ENCODE measurements at places on chromosomes 13 and 19.

GRCh38 chr13:26993780-26994179, 177.8 kb downstream of the USP12 start:
- no peak for DNase-seq

GRCh38 chr19:6590258-6590826, 608 bp downstream of the CD70 start:
- DNase-seq: no peak

DNA sequence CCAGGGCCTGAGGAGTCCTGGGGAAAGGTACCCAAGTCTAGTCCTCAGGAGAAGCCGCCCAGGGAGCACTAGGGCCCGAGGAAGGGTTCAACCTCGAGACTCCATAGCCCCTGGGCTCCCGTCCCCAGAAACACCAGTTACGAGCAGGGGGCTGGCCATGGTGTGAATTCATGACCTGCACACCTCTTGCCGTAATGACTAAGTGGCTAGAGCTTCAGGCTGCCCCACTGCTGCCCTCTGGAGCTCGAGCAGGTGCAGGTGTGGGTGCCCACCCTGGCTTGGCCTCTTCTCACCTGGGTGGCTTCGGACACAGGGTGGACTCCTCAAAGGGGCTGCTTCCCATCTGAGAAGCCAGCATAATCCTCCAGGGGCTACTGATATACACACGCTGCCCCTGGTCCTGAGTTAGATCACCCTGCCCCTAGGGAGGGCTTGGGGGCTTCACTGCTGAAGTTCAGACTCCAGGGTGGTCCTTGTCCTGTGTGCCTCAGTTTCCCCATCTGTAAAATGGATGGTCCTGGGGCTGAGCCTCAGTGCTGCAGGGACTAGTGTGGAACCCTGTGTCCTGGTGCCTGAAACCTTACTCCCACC, 13.6 kb downstream of the SPC24 start:
- DNase-seq: no peak

DNA sequence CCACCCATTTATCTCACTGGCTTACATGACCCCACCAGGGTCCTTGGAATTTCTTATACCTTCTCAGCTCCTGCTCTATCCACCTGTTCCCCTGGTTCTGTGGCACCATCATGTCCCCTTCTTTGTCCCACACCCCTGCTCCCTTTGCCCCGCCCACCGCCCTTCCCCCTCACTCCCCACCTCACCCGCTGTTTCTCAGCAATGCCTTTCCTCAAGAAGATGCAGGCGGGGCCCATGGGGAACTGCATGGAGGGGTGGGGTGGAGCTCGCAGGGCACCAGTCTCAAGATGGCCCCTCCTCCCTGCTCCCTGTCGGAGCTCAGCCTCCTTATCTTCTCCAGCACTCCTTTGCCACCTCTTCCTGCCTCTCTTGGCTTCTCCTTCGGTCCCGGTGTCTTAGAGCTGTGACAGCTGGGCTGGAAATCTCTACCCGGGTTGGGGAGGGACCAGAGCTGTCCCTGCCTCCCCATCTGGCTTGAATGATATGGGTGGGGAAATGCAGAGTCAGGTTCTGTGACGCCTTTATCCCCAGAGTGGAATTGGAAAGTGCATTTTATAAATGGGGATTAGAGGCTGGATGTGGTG, at the start of gene CABP5:
Gene CABP5, minus strand, starts transcription at position 405 of the 584 bp plus-strand sequence. Its CDS starts 157 bp downstream, at position 248.
- DNase-seq: no peak

DNA sequence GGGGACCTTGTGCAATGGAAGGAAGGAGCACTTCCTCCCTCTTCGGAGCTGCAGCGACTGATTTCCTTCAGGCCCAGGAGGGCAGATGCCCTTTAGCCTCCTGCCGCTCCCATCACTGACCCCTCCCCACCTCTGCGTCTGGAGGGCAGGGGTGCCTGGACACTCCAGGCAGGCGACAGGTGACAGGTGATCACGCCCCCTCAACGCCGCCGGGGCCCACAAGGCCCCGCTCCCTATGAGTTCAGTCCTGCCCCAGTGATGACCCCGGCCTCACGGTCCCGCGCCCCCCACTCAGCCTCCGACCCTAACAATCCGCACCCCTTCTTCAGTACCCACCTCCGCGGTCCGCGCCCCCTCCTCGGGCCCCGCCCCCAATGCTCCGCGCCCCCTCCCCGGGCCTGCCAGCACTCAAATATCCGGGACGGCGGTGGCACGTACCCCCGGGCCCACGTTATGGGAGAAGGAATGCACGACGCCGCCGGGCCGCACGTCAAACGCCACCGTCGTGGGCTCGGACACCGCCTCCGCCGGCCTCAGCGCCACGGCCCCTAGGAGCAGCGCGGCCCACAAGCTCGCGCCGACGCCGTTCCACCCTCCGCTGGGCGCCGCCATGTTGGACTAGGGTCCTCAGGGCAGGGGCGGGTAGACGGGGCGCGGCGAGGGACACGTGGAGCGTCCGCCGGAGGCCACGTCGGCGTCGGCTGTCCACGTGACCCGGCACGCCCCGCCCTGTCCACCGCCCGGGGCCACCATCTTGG, at the start of gene MYDGF:
Gene MYDGF, minus strand, starts transcription at position 620 of the 758 bp plus-strand sequence. Its CDS starts 8 bp downstream, at position 612.
- peak; percentile 83 for DNase-seq

DNA sequence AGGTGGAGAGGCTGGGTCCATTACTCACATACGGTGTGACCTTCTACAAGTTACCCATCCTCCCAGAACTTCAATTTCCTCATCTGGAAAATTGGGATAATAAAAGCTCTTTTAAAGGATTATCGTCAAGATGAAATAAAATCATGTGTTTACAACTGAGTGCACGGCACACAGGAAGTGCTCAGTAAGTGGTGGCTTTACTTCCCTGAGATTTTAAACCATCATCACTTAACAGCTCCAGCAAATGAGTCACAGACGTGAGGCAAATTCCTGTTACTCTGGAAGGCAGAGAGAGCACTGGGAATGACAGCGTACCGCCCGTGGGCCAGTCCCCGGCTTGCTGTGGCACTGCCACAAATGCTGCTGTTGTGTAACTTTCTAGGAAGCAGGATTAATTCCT, 64.1 kb downstream of the MRPL57 start:
- DNase-seq: no peak

DNA sequence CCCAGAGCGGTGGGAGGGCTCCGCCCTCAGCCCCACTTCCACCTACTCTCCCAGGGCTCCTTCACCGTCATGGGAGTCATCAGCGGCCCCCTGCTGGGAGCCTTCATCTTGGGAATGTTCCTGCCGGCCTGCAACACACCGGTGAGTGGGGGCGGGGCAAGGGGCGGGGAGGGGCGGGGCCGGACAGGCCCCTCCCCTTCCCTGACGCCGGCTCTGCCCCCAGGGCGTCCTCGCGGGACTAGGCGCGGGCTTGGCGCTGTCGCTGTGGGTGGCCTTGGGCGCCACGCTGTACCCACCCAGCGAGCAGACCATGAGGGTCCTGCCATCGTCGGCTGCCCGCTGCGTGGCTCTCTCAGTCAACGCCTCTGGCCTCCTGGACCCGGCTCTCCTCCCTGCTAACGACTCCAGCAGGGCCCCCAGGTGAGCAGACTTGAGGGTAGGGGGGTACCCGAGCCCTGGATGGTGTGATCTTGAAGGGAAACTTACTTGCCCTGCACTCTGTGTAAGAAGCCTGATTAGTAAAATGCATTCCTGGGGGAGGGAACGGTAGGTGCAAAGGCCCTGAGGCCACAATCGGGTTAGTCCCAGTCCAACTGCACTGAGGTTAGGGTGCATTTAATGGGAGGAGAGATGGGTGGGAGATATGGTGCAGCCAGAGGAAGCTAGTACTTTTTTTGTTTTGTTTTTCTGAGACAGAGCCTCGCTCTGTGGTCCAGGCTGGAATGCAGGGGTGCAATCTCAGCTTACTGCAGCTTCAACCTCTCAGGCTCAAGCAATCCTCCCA, 12.1 kb downstream of the SLC5A5 start:
- no peak for DNase-seq

GRCh38 chr19:40304306-40304705, 19.2 kb upstream of the AKT2 start:
- DNase-seq: no peak

DNA sequence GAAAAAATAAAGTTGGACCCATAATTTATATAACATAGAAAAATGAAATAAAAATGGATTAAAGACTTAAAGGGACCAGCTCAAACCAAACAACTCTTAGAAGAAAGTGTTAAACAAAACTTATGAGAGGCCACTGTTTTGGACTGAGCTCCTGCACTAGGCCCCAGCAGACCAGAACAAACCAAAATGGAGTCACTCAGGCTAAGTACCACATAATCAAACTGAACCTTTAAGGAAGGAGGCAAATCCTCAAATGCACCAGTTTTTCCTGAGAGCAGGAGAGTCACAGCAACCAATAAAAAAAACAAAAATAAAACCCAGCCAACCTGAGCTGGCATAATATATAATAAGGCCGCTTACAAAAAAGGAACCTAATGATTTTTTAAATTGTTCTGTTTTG, 10.3 kb upstream of the OR10H1 start:
- no peak for DNase-seq

- DNase-seq: no peak
These were observed 12.6 kb upstream of the SMG9 start for GRCh38 chr19:43767316-43767715.

DNA sequence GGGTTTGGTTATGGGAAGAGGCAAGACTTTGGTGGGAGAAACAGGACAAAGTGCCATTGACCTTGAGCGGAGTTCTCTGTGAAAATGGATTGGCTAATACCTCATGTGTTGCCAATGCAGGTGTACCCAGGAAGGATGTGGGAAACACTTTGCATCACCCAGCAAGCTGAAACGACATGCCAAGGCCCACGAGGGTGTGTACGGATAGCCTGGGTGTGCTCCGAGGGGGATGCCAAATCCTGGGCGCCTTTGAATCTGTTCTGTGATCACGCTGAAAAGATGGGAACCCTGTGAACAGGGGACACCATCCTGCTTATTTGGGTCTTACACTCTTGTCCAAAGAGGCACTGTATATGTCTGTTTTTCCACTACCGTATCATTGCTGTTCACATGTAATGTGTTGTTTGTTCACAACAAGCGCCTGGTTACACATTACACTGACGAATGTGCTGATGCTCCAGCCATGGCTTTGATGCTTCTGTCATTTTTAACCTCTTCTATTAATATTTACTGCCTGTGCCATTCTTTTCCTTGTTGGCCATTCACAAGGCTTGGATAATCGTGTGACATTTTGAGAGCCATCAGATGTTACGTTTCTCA, 8.3 kb downstream of the GTF3A start:
- DNase-seq: no peak

GRCh38 chr19:47315125-47315821, 5.6 kb downstream of the C5AR1 start:
- DNase-seq: no peak

- no peak for DNase-seq
These were observed 754.3 kb upstream of the ARGLU1 start for GRCh38 chr13:107322228-107322627.

DNA sequence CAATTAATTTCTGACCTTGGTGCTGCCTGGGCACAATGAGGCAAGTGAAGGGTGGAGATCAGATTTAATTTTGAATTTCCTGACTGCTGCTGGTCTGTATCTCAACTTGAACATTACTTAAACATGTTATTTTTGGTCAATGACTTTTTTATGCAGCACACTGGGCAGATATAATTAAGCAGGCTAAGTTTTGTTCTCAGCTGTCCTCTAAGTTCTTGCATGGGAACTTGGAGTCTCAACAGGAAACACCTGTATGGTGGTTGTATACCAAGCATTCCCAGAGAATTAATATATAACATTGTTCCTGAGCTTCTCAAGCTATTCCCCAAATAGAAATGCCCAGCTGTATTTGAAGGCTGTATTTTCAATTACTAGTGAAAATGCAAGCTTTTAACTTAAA, 113.5 kb upstream of the EDNRB start:
- DNase-seq: no peak

DNA sequence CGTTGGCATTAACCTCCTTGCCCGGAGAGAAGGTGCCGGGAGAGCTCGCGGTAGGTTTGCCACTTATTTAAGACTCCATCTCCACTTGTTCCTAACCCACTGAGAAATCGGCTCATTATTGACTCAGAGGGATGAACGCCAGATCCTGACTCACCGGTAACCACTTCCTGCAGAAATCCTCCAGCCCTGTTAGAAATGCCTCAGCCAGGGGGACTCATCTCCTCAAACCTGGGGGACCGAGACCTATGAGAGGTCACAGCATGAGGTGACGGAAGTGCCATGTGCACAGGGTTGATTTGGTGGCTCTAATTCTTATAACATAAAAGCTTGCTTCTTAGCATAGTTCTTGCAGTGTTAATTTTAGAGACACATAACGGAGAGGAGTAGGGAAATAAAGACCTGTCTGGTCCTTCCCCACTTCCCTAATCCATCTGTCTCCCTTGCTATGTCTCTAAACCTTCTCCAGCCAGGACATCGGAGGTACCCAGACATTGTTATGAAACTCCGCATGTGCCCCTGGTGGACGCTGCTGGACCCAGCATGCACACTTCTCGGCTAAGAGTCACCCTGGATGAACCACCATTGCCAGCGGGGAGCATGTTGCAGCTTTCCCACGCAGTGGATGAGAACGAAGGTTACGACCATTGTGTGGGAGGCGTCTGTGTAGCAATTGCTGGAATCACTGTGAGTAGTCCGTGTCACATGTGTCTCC, 158.9 kb downstream of the EFNB2 start:
- DNase-seq: no peak

GRCh38 chr13:76872675-76873074, 13.5 kb downstream of the KCTD12 start:
- no peak for DNase-seq

GRCh38 chr19:31992750-31993149, 352.7 kb upstream of the ZNF507 start:
- no peak for DNase-seq

DNA sequence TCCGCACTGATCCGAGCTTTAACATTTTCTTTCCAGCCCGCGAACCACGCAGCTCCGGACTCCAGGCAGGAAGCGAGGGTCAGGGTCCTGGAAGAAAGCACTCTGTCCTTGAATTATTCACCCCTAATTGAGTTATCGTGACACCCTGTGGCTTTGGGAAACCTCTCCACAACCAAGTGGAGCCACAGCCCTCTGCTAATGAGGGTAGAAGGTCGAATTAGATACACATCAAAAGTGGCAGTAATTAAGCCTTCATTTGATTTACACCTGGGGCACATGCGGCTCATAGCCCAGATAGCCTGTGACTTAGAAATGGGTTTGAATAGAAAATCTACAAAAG, 15.9 kb upstream of the RNF17 start:
- no peak for DNase-seq

DNA sequence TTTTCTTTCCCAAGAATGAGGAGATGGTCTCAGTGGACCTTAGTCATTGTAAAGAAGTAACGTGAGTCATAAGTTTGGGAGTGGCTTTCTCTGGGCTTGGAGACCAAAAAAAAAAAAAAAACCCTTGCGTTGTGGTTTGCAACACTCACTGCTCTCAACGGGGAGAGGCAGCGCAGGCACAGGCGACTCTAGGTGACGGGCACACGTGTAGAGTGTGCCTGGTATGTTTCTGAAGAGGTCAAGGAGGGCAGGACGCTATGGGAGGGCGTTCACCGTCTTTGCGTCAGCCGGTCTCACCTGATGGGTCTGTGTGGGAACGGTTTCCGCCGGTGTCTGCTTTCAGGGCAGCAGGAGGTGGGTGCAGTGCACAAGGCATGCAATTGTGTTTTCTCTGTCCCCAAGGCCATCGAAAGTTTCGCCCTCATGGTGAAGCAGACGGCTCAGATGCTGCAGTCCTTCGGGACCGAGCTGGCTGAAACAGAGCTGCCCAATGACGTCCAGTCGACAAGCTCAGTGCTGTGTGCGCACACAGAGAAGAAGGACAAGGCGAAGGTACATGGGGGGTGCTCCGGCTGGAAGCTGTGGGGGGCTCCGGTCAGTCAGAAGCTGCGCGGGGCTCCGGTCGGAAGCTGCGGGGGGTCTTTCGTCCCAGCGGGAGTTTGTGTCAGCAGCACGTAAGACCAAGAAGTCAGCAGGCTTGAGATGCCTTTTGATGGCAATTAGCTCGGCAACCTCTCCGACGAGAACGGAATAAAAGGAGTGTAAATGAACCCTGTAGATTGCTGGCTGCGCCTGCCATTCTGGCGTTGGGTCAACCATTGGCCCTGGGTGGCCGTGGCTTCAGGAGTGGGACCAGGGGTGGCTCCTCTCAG, 40.8 kb upstream of the F7 start:
- DNase-seq: no peak

All from NCI-H1436 (cell line).